ENCODE measurements at places on chromosomes 3 and 15.

- DNase-seq, result no peak
These were observed 309.0 kb downstream of the NTRK3 start for GRCh38 chr15:87947560-87947959.

- no peak for DNase-seq
These were observed 216.9 kb upstream of the CDIN1 start for GRCh38 chr15:36362509-36362915.

- DNase-seq, result no peak
These were observed 472 bp downstream of the CHST14 start for GRCh38 chr15:40471105-40471807.

- no peak for DNase-seq
These were observed 196.0 kb upstream of the TOPAZ1 start for GRCh38 chr3:44045476-44046275.

DNA sequence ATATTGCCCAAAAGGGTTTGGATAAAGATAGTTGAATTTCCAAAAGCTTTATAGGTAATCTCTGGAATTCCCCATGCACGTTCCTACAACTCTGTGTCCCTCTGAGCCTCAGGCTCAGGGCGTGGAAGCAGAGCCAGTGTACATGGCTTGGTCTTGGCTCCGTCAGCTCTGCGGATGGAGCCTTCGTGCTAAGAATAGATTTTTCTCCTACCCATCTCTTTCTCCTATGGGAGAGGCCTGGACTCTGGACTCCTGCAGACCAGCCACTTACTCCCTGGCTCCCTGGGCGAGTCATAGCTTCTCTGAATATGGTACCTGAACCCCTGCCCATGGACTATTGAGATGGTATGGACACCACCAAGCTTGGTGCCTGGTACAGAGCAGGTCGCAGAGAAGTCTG is 99.9 kb downstream of the EEFSEC start:
- DNase-seq, result no peak

DNA sequence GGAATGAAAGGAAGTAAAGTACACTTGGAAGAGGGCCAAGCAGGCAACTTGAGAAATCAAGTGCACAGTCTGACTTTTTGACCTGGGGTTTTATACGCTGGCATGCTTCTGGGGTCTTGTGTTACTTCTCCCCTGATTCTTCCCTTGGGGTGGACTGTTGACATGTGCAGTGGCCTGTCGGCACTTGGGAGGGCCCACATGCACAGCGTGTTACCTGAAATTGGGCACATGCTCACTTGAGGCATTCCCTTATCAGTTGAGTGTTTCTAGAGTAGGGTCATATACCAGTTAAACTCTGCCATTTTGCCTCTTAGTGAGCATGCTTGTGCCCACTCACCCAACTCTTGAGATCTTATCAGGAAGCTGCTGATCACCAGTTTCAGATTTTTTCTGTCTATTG is 329.1 kb upstream of the SOX2 start:
- no peak for DNase-seq

DNA sequence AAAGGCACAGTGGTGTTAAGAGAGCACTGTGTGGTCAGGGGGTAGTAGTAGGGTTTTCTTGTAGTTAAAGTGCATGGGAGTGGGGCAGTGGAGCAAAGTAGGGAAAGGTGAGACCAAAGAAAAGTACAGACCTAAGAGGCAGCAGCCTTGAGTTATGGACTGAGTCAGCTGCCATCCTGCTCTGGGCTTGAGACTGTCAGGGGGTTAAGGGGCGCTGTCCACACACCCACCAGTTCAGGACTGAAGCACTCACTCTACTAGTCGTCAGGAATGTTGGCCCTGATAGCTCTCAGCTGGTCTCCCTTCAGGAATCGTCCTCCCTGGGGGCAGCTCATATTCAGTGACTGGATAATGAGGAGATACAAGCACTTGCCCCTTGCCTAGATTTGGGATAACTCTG is 7.9 kb downstream of the CCR4 start:
- DNase-seq, result no peak

GRCh38 chr3:41193794-41194539 is 5.3 kb upstream of the CTNNB1 start:
- no peak for DNase-seq

DNA sequence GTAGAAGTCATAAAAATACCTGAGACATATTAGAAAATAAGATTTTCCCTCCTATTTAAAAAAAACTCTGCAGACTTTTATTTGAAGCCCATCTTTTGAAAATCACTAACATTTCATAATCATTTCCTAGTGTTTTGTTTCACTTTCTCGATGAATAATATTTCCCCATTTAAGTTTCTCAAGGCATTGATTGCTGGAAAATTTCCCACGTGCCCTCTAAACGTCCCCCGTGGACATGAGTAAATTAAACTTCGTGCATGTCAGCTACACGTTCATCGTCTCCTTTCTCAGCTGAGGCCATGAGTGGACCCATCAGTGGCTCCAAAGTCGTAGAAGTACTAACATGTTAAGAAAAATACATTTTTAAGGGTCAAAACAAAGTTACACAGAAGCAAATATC is 2.0 kb upstream of the TM2D3 start:
- DNase-seq, result no peak

GRCh38 chr3:16663854-16664712 is 58.9 kb upstream of the DAZL start:
- no peak for DNase-seq

- no peak for DNase-seq
These were observed 76.0 kb downstream of the WWTR1 start for GRCh38 chr3:149581681-149582370.

DNA sequence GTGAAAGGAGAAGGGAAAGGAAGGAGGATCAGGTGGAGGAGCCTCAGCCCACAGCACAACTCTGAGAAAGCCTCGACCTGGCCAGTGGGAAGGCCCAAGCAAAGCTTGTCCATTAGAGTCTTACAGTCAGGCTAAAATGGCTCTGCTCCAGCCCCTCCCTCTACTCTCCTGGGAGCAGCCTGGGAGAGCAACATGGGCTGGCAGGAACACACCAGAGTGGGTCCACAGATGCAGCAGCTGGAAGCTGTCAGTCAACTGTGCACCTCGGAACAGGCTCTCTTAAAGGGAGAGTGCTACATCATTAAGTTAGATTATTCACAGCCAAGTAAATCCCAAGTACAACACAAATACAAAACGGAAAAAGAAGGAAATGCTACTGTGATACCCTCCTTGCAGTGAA is 98.0 kb upstream of the LIMD1 start:
- no peak for DNase-seq

DNA sequence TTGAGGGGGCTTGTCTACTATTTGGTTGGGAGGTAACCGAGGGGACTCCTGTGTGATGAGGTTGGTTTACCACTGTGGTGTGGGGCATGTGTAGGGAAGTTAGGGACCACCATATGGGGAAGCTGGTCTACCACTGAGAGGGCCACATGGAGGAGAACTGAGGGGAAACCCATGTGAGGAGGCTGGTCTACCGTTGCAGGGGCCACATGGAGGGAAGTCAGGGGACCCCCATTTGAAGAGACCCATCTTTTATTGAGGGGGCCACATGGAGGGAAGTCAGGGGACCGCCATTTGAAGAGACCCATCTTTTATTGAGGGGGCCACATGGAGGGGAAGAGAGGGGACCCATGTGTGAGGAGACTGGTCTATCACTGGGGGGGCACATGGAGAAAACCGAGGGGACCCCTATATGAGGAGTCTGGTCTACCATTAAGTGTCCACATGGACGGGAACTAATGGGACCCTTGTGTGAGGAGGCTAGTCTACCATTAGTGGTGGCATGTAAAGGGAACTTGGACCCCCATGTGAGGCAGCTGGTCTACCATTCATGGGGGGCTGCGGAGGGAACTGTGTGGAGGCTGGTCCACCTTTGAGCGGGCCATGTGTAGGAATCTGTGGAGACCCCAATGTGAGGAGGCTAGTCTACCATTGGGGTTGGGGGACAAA is 165.5 kb downstream of the FBLN2 start:
- DNase-seq, result no peak

- DNase-seq, result no peak
These were observed 221.1 kb upstream of the TLE3 start for GRCh38 chr15:70318594-70319465.

DNA sequence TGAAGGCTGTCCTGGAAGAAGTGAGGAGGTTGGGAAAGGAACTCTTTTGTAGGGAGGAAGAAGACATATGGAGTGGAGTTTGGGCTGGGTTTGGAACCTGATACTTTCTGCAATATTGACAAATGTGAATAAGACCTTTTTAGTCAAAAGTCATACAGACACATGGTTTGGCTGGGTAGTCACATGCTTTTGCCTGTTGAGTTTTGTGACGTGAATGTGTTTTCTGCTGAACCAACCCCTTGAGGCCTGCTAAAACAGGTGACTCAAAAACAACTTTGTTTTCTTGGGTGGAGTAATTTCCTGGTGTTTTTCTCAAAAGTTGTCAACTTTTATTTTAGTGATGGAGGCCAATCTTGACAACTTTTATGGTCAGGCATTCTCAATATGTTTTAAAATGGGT is 39.4 kb upstream of the CCR4 start:
- no peak for DNase-seq

- DNase-seq, result no peak
These were observed 61.7 kb downstream of the FSIP1 start for GRCh38 chr15:39720621-39721611.

DNA sequence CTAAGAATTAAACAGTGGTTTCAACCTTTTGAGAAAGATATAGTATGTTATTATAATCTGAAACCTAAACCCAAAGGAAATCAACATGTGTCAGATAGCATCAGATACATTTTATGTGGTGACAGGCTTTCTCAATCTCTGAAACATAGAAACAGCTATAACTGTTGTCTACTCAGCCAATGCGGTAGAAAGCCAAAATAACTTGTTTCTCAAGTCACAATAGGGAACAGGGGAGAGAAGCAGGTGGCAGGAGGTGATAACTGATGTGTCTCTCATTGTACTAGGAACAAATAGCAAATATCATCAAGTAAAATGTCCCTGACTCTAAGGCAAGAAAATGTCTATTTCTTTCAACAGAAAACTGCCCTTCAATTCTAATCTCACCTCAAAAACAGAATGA is 38.6 kb downstream of the DENND6A start:
- DNase-seq, result no peak

GRCh38 chr3:10632741-10633140 is 127.4 kb upstream of the ATP2B2 start:
- no peak for DNase-seq

DNA sequence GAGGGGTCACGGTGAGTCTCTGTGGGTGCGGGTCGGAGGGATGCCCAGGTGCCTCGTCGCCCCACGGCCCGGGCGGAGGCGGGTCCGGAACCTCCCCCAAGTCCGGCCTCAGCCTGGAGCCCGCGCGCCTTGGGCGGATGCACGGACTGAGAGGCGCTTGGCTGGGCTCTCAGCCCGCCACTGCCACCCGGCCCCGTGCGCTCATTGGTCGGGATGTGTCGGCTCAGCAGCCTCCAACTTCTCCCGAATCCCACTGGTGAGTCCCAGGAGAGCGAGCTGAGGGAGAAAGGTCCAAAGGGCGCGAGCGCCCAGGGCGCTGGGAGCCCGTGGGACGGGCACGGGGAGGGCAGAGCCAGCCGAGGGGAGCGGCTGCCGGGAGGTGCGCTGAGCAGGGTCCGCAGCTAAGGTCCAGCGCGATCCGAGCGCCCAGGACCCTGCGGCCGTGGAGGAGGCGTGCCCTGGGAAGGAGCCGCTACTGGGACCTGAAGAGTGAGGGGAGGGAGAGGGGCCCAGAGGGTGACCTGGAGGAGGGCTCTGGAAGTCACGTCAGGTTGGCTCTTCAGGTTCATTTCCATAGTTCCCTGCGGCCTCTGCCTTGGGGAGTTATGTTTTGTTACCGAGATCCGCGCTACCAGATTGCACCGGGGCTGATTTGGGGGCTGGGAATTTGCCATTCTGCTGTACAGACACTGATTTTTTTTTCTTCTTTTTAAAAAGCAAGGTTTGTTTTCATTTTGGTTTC is at the start of gene MME:
TSS of gene MME (plus strand) at position 574 of the 742 bp plus-strand sequence. CDS start 3,849 bp downstream, outside the sequence.
- no peak for DNase-seq

GRCh38 chr15:55164284-55164683 is 32.5 kb downstream of the RSL24D1 start:
- DNase-seq, result no peak

DNA sequence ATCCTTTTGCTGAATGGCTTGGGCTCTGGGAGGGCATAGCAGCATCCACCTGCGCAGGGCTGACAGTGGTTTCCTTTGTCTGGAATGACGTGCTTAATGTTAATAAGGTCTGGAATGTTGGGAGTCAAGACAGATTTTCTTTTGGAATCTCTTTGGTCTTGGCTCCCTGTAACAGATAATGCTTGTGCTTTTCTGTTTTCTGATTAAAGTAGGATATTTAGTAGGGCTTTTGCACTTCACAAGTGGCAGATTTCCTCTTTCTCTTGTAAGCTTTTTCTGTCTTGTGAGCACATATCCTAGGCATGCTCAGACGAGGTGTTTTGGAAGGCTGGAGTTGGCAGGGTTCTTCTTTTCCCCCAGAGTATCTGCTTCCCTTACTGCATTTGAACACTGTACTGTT is 189.6 kb downstream of the GHSR start:
- no peak for DNase-seq

DNA sequence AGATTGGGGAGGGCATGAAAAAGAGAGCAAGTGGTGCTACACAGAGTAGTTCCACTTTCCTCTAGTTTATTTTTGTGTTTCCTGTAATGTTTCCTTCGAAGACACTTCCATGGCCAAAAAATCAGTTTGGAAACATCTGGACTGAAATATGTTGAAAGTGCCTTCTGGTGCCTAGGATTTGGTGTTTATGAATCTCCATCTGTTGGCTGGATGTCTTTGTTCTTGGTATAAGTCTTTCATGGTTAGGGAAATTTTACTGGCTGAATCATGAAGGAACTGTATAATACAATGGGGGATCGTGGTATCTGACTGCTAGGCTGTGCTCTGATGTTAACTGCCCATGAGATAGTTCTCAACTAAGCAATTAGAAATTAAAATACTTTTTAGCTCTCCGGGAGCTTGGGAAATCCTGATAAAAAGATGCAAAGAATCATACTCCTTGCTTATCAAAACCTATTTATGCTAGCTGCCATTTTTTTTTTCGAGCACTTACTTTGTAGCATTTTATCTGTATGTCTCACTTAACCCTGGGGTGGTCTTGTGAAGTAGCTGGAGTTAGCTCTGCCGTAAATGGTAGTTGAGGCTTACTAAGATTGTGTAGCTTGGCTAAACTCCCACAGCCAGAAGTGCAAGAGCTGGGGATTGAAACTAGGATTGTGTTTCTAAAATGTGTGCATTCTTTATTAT is 21.9 kb downstream of the AKAP13 start:
- no peak for DNase-seq

- no peak for DNase-seq
These were observed 33.6 kb downstream of the VPS13C start for GRCh38 chr15:62026487-62027262.

- no peak for DNase-seq
These were observed 11.0 kb downstream of the SH3BP5 start for GRCh38 chr3:15321349-15321748.
